ENCODE measurements at places on chromosomes 2 and 18.

GRCh38 chr2:195818526-195818925 lies 161.5 kb downstream of the SLC39A10 start:
- no peak for DNase-seq

DNA sequence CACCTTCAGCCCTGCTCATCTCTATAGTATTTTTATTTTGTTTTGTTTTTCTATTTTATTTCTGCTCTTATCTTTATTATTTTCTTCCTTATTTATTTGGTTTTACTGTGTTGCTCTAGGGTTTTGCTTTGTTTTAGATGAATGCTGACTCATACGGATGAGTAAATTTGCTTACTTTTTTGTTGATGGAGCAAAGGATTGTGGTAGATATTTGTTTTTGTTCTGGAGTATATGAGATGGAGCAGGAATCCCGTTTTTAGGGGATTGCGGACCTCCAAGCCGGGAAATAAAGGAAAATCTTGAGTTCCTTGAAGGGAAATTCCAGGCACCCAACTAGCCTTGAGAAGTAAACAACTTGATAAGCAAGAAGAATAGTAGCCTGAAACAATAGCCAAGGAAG lies 15.3 kb upstream of the COLEC12 start:
- no peak for DNase-seq

DNA sequence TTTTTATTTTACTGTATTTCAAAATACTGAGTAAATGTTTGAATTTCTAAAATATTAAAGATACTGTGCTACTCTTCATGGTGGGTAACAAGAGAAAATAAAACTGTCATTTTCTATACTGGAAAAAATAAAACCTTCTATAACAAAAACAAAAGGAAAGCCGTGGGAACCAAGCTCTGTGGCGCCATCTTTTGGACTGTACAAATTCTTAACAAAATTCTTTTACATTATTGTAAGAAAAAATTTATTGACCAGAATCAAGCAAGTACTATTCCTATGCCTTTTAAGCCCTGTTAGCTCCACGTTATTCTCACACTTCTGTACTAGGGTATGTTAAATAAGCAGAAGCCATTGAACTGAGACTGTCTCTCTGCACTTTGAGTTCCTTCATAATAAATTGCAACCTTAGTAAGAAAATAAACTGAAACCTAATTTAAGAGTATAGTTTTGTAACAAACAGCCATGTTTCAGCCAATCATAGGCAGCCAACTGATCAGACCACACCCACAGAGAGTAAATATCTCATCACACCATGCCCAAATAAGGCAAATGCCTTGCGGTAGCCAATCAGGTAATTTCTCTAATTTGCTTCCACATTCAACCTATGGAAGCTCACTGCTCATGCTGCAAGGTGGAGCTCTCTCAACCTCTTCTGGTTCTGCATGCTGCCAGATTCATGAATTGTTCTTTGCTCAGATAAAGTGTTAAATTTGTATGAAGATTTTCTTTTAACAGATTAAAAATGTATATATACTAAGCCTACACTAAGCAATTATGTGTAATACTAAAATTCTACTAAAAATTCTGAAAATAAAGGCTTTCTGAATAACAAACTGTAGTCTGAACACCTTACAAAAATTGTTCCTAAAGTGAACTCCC lies 42.2 kb downstream of the HIBCH start:
- no peak for DNase-seq

DNA sequence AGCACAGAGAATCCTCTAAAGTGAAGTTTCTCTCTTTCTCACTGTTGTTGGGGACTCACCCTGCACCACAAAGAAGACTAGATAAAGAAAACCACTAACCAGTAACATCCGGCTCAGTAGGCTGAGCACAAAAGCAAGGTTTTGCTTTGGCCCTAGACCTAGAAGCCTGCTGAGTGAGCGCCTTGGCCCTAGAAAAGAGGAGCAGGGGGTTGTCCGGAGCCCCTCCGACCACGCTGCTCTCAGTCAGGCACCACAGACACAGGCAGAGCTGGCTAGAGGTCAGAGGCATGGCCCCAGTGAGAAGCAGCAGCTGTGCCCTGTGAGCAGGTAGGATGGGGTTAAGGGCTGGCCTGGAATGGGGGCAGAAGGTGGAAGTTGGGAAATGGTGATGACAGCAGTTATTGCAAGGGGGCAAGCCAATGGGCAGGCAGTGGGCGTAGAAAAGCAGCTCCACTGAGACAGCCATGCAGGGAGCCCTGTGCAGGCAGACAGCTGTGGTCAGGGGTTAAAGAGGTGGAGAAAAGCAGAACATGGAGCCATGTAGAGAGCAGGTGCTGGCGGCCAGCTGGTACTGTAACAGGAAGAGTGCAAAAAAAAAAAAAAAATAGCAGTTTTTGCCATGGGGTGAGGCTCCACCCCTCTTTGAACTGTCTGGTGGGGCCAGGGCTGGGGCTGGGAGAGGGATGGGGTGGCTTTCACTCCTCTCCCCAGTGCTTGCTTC lies 36.9 kb upstream of the SLC14A1 start:
- DNase-seq, result no peak

- DNase-seq, result no peak
Measured at GRCh38 chr2:46803911-46804670, 111.5 kb downstream of the MCFD2 start.

DNA sequence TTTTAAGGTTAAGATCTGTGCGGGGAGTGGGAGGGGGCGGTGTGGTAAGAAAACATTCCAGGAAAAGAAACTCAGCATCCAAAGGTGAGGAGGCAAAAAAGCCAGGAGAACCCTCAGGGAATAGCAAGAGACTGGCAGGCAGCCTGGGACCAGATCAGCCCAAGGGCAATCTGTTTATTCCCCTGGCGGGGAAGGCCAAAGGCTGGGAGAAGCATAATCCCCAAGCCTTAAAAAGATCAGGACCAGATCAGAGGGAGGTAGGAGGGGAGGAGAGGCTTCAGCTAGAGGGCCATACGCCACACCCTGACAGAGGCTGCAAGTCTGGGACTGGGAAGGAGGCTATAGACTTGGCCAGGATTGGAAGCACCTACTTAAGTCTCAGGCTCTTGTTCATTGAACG lies 163.0 kb upstream of the PXDN start:
- DNase-seq, result no peak

DNA sequence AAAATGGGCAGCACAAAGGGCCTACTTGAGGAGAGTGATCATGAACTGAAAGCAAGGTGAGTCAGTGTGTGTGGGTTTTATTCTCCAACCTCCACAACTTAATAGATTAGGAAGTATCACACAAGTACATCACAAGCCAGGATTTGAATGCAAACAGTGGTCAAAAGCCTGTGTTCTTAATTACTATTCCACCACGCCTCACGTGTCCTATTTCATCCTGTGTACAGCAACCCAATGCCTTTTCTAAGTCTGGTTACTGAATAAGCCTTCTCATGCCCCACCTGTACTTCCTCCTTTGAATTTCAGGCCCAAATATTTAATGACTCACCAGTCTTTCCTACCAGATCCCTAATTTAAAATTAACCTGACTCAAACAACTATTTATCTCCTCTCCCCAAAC lies 755.7 kb upstream of the SLC8A1 start:
- no peak for DNase-seq

- DNase-seq, result no peak
Measured at GRCh38 chr2:27019931-27020855, 12.6 kb upstream of the TMEM214 start.

DNA sequence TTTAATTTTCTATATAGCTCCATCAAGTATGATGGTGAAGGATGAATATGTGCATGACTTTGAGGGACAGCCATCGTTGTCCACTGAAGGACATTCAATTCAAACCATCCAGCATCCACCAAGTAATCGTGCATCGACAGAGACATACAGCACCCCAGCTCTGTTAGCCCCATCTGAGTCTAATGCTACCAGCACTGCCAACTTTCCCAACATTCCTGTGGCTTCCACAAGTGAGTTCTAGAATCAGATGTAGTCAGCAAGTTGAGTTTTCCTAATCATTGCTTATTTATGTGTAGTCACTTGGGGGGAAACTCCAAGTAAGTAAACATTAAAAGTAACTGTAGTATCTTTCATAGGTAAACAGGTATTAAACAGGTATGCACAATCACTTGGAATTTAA lies 24.8 kb downstream of the SMAD4 start:
- no peak for DNase-seq

GRCh38 chr2:145095641-145096435 lies 575.9 kb upstream of the ZEB2 start:
- DNase-seq, result no peak

- no peak for DNase-seq
Measured at GRCh38 chr18:78160961-78161656, 818.5 kb upstream of the SALL3 start.

DNA sequence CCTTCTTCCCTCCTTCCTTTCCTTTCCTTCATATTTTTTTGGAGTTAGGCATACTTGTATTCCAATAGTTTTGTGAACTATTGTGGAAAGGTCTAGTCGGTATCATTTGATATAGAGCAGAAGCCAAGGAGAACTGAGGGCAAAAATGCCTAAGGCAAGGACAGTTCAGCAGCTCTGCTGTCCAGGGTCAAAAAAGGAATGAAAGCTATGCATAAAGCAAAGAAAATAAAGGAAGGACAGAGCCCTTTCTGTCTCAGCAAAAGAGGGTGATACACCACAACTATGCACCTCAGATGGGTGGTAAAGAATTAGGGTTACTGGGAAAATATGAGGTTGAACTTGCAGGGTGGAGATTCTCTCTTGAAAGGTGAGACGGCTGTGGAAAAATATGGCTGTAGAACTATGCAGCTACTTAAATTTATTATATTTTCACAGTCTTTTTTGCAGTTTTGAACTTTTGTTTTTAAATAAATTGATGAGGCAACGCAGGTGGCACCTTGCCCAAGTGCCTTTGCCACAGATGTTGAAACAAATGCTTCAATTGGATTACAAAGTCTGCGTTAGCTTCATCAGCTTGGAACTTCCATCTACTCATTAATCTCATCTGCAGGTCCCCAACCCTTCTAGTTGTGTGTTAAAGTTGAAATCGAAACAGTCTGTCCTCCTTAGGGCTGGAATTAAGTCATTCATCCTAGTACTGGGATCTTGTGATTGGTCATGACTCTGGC lies 20.8 kb downstream of the LHCGR start:
- DNase-seq, result no peak

- DNase-seq, result no peak
Measured at GRCh38 chr2:127020536-127020935, 86.4 kb downstream of the BIN1 start.

DNA sequence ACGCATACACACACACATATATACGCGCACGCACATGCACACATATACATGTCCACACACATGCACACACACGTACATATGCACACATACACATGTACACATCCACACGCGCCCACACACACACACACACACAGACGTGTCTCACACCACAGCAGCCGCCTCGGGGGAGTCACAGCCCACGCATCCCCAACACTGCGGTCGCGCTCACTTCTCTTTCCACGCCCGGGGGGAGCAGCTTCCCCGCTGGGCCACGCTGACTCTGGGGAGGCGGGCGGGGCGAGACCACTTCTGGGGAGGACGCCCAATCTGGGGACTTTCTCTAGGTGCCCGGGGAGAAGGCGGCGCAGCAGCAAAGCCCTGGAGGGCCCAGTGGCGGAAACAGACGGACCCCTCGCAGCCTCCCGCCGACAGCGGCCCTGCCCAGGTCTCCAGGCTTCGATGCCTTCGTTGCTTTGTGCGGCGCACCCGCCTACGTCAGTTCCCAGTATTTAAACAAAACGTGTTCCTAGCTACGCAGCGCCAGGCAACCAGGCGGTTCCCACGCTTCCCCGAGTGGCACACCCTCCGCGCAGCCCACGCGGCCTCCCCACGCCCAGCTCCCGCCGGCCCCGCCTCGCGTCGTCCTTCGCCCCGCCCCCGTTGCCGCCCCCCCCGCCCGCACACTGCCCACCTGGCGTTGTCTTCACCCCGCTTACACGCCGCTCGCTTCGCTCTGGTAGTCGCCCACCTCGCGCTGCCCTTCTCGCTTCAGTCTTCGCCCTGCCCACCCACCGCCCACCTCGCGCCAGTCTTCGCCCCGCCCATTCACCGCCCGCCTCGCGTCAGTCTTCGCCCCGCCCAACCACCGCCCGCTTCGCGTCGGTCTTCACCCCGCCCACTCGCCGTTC lies 810 bp upstream of the RBFA start:
- DNase-seq, result no peak

DNA sequence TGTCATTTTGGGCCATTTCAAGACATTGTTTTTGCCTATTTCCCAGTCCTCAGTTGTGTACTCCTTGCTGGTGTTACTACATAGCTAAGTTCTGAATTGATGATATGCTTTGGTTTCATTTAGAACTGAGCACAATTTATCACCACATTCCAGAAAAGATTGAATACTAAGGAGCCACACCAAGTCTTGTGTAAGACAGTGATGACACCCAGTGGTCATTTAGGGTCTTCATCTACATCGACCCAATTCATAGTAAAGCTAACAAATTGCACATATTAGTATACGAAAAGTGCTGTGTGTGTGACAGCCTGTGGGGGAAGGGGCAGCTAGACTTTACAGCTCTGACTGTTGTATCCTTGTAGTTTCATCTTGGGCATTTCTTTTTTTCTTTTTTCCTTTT lies 10.9 kb upstream of the DLX2 start:
- DNase-seq, result no peak

GRCh38 chr2:236209535-236209934 lies 41.3 kb upstream of the GBX2 start:
- DNase-seq, result no peak

- DNase-seq, result no peak
Measured at GRCh38 chr18:36782710-36783109, 46.1 kb downstream of the TPGS2 start.

- no peak for DNase-seq
Measured at GRCh38 chr2:192148620-192149321, 46.0 kb downstream of the TMEFF2 start.

DNA sequence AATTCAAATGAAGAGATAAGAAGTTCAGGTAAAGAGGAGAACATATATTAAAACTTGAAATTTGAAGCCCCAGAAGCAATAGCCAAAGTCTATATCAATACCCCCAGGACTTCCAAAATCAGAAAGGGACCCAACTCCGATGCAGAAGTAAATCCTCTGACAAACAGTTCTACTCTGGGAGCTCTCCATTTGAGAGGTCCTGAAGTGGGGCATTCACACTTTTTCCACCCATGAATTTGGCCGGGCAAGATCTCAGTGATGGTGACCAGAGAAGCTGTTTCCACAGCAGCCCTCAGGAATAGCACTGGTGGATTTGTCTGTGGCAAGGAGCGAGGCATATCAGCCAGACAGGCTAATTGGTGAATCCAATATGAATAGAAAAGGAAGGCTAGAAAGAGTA lies 313.6 kb upstream of the MC4R start:
- no peak for DNase-seq

DNA sequence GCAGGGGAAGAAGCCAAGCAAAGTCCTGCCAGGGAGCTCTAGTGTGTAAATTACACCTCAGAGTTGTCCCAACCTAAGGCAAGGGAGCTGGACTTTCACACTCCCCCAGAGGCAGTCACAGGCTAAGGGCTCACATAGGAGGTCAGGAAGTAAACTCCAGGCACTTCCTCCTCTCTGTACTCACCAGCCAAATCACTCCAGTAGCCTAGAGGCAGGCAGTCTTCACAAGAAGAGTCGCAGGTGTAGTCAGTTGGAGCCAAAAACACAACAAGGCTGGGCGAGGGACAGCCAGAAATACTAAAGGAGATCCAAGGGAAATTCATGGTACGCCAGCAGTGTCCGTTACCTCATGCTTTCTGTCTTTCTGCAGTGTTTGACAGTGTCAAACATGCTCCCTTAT lies 205.0 kb downstream of the C1D start:
- DNase-seq, result no peak
